ENCODE measurements at places on chromosomes 6 and 20. TPM values are rescaled to one million over a fixed set of nuclear protein-coding genes. Genes with fewer than 3 reads are reported as not detected.

The SLC22A16 gene
- total RNA-seq, result not detected

DNA sequence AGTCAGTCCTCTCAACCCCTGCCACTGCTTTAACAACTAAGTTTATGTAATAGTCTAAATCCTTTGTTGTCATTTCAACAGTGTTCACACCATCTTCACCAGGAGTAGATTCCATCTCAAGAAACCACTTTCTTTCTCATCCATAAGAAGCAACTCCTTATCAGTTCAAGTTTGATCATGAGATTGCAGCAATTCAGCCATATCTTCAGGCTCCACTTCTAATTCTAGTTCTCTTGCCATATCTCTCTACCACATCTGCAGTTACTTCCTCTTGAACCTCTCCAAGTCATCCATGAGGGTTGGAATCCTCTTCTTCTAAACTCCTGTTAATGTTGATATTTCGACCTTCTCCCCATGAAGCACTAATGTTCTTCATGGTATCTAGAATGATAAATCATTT lies 57.9 kb upstream of the FOXO3 start:
- no peak overlapping the region for H3K4me3 ChIP-seq
- no peaks in the 10 kb centered on the region for H3K27me3 ChIP-seq
- no peak overlapping the region for H3K27ac ChIP-seq
- peaks cover 13% of the 10 kb centered on the region for H3K36me3 ChIP-seq
- H3K4me1 ChIP-seq, result no peaks in the 10 kb centered on the region

DNA sequence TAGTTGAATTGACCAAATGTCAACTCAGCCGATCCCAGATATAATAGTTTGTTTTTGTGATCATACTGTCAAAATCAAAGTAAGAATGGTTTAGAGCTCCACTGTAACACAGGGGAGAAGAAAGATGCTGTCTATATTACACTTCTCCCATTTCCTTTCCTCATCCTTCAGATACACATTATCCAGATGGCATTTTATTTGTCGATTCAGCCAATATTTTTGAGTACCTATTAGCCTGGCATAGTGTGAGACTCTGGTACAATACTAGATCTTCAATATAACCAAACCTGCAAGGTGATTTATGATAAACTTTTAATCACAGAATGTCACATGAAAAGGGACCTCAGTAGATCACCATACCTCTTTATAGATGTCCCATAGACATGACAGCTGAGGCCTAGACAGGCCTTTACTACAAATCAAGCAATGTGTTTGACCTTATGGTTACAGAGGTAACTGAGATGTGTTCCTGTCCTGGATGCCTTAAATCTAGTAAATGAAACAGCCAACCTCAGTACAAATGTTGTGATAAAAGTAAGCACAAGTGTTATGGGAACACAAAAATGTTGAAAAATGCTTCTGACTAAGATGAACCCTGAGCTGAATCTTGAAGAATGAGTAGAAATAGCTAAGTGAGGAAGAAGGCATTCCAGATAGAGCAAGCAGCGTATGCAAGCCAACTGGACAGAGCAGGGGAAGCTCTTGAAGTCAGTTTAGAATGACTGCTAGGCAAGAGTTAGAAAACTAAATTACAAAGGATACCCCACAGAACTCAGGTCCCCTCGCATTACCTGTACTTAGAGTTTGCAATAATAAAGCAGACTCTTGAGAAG lies 1.9 kb downstream of the FBXO9 start:
- H3K36me3 ChIP-seq, result no peaks in the 10 kb centered on the region
- no peaks in the 10 kb centered on the region for H3K27me3 ChIP-seq
- H3K4me1 ChIP-seq, result peaks cover 22% of the 10 kb centered on the region
- H3K27ac ChIP-seq, result peak overlapping the region; percentile 45
- peak overlapping the region; percentile 97 for H3K4me3 ChIP-seq

The MTG2 gene
- total RNA-seq, result 45.1 TPM

The COL21A1 gene
- not detected for total RNA-seq

DNA sequence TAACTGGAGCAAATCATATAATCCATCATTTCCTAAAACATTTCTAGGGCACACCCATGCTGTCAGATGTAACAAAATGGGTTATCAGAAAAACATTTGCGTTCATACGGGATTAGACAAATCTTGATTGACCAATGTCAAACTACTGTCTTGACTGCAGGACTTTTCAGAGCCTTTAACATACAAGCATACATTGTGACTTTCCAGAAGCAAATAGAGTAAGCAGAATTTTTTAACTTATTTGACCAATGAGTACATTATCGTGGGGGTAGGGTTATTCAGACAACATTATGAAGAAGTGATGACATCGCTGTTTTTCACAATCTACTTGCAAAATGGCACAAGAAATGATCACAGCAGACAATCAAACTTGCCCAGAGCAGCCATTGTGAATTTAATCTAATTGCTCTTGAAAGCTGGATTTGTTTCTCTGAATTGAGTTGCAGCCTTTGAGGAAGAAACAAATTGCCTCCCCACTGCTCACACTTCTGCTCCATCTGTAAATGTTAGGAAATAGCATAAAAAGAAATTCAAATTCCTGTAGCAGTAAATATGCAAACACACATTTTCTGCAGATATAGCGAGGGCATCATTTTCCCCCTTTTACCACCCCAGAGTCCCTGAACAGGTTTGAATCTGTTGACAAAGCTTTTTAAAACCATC lies 133.0 kb upstream of the DOK5 start:
- H3K27me3 ChIP-seq, result peaks cover 5% of the 10 kb centered on the region
- no peak overlapping the region for H3K27ac ChIP-seq

DNA sequence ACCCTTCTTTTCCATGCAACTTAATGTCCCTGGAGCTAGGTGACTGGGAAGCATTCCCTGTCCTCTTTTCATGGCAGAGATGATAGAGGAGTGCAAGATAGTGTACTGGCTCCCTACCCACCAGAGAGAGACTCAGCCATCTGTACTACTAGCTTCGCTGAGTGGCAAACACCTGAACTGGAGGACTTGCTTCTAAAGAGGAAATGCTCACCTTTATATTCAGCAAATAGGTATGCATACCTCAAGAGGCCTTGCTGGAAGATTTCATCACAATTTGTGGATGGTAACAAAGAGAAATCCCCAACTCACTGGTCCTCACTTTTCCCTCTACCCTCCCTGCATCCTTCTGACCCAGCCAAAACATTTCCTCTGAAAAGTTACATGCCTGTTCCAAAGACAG lies 124.1 kb downstream of the FOXA2 start:
- no peaks in the 10 kb centered on the region for H3K4me1 ChIP-seq
- no peaks in the 10 kb centered on the region for H3K36me3 ChIP-seq
- peaks cover 5% of the 10 kb centered on the region for H3K27me3 ChIP-seq
- no peak overlapping the region for H3K4me3 ChIP-seq
- no peak for DNase-seq

- H3K36me3 ChIP-seq, result no peaks in the 10 kb centered on the region
- H3K4me3 ChIP-seq, result no peak overlapping the region
- H3K27ac ChIP-seq, result no peak overlapping the region
- H3K4me1 ChIP-seq, result no peaks in the 10 kb centered on the region
- H3K27me3 ChIP-seq, result peaks cover 3% of the 10 kb centered on the region
Measured at GRCh38 chr6:167976708-167977107, 20.8 kb upstream of the KIF25 start.

DNA sequence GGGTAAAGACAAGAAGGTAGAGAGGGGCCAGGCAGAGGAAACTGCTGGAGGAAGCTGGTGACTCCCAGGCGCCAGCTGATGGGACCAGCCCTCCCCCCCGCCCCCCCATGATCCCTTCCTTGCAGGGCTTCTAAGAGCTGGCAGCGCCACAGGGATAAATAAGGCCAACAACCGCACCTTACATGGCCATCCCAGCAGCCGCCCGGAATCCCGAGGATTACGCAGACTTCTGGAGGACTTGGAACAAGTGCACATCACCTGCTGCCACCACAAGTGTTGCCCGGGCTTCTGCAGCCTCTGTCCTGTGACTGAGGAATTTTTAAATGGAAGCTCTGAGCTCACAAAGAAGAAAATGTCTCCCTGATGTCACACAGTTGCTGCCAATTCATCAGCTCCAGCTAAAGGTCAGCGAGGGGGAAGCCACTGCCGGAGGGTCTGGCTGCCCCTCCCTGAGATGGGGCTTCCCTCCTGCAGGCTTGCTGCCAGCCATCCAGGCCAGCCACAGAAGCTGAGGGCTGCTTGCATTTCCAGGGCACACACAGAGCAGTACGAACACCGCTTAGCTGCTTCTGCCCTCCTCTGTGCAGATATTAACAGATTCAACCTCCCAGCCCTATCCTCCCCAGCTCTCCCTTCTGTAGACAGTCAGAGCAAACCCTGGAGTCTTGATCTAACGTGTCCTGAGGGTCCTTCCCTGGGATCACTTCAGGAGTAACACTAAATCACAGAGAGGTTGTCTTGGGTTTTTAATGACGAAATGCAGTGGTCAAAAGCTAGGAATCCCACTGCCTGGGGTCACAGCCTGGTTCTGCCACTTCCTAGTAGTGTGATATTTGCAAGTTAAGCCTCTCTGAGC lies 38.6 kb upstream of the PIM1 start:
- no peaks in the 10 kb centered on the region for H3K27me3 ChIP-seq
- H3K4me3 ChIP-seq, result no peak overlapping the region
- DNase-seq, result no peak
- H3K36me3 ChIP-seq, result no peaks in the 10 kb centered on the region

GRCh38 chr6:144150710-144151657 lies 667 bp downstream of the STX11 start:
- H3K36me3 ChIP-seq, result no peaks in the 10 kb centered on the region
- no peaks in the 10 kb centered on the region for H3K27me3 ChIP-seq
- peak overlapping the region; percentile 97 for H3K4me3 ChIP-seq
- DNase-seq, result peak; percentile 64
- H3K27ac ChIP-seq, result peak overlapping the region; percentile 97

The C6orf141 gene
- not detected for total RNA-seq

DNA sequence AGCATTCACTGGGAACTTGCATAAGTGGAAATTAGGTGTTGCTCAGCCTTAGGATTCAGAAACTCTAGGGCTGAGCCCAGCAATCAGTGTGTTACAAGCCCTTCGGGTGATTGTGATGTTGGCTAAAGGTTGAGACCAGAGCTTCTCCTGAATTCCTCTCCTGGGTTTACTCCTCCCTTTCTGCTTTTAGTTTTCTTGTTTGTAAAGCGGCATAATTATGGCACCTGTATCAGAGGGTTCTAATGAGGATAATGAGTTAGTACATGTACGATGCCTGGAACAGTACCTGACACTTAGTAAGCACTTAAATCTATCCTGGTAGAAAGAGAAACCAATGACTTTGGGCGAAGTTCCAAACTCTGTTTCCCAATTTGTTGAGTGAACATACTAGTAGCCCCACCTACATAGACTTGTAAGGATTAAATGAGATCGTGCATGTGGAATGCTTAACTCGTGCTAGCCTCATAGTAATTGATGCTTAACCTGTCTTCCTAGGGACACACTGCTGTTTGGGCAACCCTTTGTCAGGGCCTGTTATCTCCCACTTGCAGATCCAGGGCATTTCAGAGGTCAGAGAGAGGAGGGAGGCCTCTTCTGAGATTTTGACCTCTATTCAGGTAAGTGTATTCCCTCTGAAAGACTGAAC lies 932 bp upstream of the EZR start:
- no peaks in the 10 kb centered on the region for H3K27me3 ChIP-seq
- peak overlapping the region; percentile 81 for H3K4me3 ChIP-seq
- peaks cover 31% of the 10 kb centered on the region for H3K4me1 ChIP-seq
- peak overlapping the region; percentile 92 for H3K27ac ChIP-seq
- H3K36me3 ChIP-seq, result peaks cover 12% of the 10 kb centered on the region

GRCh38 chr6:15213838-15214400 lies 31.9 kb upstream of the JARID2 start:
- H3K27me3 ChIP-seq, result no peaks in the 10 kb centered on the region
- DNase-seq, result no peak
- no peak overlapping the region for H3K4me3 ChIP-seq
- no peak overlapping the region for H3K27ac ChIP-seq

The FOXP4 gene
- total RNA-seq, result 3.9 TPM

DNA sequence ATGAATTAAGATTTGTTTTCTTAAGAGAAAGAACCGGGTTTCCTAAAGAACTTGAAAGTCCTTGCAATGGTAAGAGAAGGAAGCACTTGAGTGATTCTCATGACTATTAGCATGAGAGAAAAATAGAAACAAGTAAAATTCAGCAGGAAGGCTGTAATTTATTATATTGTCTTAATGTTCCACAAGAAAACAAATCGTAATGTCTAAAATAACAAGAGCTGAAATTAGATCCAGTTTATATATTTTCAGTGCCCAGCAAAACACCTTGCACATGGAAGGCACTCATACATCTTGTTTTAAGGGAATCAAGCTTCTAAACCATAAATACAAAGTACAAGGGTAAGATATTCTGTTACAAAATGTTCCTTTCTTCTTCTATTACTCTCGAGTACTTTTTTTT lies 229.4 kb upstream of the PLN start:
- DNase-seq, result no peak
- H3K4me1 ChIP-seq, result no peaks in the 10 kb centered on the region
- H3K4me3 ChIP-seq, result no peak overlapping the region
- no peak overlapping the region for H3K27ac ChIP-seq
- no peaks in the 10 kb centered on the region for H3K27me3 ChIP-seq

The NQO2 gene
- total RNA-seq, result 21.4 TPM

- H3K27ac ChIP-seq, result no peak overlapping the region
- H3K36me3 ChIP-seq, result no peaks in the 10 kb centered on the region
- DNase-seq, result no peak
- no peaks in the 10 kb centered on the region for H3K4me1 ChIP-seq
Measured at GRCh38 chr6:126444659-126445273, 104.9 kb downstream of the CENPW start.

DNA sequence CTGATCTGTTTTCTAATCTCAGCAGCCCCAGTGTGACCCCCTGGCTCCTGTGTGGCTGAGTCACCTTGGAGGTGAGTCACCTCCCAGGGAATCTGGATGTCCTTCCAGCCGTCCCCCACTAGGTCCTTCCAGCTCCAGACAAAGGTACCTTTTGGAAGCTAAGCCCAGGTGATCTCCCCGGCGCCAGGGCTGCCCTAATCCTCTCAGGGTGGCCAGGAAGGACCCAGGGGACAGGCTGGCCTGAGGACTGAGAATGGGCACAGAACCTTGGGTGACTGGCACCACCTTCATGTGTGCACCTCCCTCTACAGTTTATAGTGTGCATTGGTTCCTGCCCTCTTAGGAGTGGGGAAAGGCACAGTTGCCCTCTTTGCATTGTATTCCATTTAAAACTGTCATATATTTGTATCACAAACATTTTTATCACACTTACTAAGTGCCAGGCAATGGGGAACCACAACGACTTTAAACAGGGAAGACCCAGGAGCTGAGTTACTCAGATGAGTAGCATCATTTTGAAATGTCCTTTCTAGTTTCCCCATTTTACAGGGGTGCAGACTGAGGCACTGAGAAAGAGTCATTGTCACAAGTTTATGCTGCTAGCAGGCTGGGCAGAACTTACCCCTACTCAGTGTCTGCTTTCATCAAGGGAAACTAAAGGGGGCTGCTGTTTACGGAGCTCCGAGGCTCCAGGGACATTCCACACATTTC lies 2.6 kb upstream of the BPIFB4 start:
- no peaks in the 10 kb centered on the region for H3K27me3 ChIP-seq
- peak overlapping the region; percentile 49 for H3K27ac ChIP-seq
- H3K4me1 ChIP-seq, result peaks cover 12% of the 10 kb centered on the region
- no peak overlapping the region for H3K4me3 ChIP-seq
- no peaks in the 10 kb centered on the region for H3K36me3 ChIP-seq
- no peak for DNase-seq
